Muscle of arm (tissue), 14 donors: ENCODE measurements at places on chromosomes 2 and 18. TPM values are rescaled to one million over a fixed set of nuclear protein-coding genes. Genes with fewer than 3 reads are reported as not detected.

GRCh38 chr18:49029628-49030027, 78.9 kb upstream of the SMAD7 start:
- DNase-seq = no peak

DNA sequence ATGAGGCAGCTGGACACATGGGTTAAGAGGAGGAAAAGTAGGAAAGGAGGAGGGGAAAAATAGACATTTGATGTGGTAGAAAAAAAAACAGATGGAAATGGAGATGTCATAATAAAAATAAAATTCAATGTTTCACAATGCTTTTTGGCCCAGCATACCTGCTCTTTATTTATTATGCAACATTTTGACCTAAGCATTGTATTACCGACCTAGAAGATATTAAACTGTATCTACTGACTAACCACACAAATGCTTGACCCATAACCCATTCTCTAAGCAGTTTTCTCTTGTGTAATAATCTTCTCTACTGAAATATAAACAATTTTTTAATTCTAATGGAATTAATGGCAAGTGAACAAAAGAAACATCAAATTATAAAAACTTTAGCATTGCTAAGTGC, 362.3 kb downstream of the FBXO15 start:
- DNase-seq = no peak

GRCh38 chr2:128324008-128324896, 5.6 kb upstream of the HS6ST1 start:
- DNase-seq = no peak

DNA sequence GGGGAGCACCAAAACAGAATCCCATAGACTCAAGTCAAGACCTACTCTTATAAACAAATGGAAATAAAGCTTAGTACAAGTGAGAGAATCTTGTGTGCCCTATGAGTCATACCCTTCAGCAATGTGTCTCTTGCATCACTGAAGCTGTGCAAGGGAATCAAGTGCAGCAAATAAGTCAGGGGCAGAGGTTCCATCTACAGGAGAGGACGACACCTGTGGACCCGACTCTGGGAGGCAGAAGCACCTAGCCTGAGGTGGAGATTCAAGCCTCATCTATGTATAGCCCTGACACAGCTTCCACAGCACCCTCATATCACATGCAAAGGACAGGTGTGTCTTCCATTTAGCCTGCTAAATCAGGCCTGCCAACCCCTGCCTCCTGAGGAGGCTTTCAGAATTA, 298.2 kb downstream of the CNTNAP5 start:
- no peak for DNase-seq

GRCh38 chr2:112947374-112947773, 30.4 kb upstream of the IL36G start:
- no peak for DNase-seq

DSC2 gene
- 4.2 TPM for polyA plus RNA-seq

CAPG gene
- polyA plus RNA-seq = 22.0 TPM
